Stimulated activated CD4-positive, alpha-beta T cell treated with anti-CD3 and anti-CD28 coated beads, TNF-alpha, amount 100 ng/mL, for 4 hours (primary cell): ENCODE measurements at places on chromosomes 2 and 18.

GRCh38 chr2:26558271-26559043, 80.5 kb upstream of the OTOF start:
- no peak for DNase-seq

- DNase-seq, result no peak
Measured at GRCh38 chr2:177400337-177400923, 7.9 kb downstream of the AGPS start.

DNA sequence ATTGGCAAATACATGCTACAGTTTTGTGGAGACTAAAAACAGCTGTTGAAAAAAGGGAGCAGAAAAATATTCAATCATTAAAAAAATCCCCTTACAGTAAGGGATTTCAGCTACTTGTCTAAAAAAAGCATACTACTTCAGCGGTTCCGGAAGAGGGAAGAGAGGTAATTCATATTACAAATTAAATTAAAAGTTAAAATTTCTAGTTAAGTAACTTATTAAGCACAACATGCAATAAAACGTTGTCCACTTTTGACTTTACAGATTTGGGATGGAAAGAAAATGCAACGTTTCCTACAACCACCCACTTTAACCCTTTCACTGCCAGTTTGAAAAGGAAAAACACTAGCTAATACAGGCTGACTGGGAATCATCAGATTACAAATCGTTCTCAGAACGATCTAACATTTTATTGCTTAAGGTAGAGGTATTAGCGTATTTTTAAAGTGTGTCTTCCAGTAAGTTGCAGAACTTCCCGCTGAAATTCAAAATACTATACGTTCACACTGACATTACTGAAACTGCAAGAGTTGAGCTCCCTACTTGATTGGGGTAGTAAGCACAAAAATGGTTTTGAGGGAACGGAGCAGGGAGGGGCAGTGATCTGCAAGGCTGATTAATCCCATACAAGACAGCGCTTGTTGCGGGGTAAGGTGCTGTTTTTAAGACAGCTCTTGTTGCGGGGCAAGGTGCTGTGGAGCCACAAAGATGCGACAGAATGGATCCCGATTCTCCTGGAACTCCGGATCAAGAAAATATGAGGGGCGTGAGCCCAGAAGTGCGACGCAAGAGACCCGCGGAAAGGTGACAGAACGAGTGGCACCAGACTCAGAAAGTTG, 743 bp downstream of the HADHA start:
- DNase-seq, result no peak

- no peak for DNase-seq
Measured at GRCh38 chr2:104873689-104874054, 19.8 kb downstream of the POU3F3 start.
